ENCODE measurements at places on chromosomes 1 and 21.

DNA sequence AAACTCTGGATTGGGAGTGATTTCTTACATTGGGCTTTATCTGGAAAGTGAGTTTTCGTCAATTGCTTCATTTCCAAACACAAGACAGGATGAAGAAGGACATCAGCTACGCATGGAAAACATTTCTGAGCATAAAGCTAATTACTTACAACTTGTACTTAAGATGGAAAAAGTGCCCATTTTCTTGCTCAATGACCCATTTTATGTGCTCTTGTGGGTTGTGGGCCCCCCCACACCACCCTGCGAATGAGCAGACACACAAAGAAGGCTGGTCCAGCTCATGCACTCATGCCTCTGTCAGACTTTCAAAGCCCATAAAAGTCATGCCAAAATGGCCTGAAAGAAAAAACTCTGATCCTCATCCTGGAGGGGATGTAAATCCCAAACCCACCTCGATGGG, 663.0 kb downstream of the AJAP1 start:
- no peak for DNase-seq

DNA sequence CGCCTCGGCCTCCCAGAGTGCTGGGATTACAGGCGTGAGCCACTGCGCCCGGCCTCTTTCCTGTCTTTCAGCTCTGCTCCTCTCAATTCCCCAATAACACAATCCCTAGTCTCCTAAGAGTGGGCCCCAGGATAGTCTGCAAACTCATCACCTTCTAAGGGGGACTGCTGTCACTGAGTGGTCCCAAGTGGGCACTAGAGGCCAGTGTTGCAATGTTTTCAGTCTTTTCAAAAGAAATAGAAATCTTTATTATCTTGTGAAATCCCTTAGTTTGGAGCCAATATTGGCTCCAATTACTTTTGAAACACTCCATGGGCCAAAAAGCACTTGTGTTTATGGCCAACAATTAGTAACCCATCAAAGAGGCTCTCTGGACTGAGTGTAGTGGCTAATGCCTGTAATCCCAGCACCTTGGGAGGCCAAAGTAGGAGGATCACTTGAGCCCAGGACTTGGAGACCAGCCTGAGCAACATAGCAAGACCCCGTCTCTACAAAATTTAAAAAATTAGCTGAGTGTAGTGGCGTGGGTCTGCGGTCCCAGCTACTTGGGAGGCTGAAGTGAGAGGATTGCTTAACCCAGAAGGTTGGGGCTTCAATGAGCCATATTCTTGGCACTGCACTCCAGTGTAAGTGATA, 28.6 kb upstream of the ZNF697 start:
- DNase-seq: no peak

GRCh38 chr1:232137066-232137465, 492.9 kb downstream of the SIPA1L2 start:
- DNase-seq: no peak

DNA sequence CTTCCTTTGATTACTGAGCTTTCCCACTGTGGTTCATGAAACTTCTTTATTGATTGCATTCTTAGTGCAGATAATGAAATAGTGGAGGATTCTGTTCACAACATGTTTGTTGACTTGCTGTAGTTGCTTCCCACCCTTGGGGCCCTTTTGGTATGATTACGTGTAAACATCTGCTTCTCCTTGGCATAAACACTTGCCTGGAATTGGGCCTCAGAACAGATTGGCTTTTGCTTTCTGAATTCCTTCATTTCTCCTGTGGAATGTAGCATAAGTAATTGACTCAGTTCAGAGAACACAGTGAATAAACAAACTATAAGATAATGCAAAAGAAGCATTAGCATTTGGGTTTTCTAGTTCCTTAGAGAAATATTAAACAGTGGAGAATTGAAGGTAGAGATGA, 59.5 kb upstream of the LAMC2 start:
- DNase-seq: no peak

DNA sequence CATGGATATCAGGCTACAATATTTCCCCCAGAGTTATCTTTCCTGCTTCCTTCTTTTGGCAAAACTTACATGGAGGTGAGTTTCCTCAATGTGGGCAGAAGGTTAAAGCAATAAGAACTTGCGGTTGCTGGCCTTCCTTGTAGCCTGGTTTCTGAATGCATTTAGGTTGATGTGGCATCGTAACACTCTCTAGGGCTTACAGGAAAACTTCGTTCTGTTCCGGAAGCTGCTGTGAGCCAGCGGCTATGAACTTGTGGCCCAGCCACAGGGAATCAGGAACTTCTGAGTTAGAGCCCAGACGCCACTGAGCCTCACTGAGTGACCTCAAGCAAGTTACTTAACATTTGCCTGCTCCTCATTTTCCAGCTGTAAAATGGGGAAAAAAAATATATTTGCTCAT, 623.4 kb upstream of the ADAMTS5 start:
- no peak for DNase-seq

DNA sequence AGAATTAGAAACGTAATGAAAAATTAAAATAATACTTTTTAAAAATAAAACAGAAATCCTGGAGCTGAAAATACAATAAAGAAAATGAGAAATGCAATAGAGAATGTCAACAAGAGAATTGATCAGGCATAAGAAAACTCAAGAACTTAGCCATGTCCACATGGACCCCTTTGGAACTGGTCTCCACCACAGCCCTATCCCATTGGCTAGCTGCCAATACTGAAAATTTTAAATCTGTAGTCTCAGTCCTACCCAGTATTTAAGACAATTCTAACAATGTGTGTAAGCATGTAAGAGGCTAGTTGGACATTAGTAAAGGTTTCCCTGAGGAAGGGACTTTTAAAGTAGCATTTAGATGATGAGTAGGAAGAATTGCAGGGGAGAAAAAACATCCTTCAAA, 25.8 kb upstream of the RRP15 start:
- DNase-seq: no peak

- no peak for DNase-seq
Observed at GRCh38 chr21:20627594-20627993, 370.6 kb upstream of the NCAM2 start.

- DNase-seq: no peak
Observed at GRCh38 chr1:5678759-5679158, 313.5 kb downstream of the NPHP4 start.

DNA sequence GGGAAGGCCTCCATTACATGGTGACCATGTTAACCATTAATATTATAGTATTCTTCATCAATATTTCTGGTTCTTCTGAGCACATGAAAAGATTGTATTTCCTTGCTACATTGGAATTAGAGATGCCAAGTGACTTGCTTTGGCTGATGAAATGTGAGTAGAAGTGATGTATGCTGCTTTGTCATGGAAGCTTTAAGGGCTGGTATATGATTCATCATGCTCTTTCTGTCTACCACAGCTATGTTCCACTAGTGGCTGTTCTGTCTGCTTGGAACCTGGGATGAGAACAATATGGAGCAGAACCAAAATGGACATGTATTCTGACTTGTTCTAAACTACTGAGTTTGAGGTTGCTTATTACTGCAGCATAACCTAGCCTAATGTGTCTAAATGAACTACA, 163.3 kb downstream of the TM2D1 start:
- no peak for DNase-seq

- no peak for DNase-seq
Observed at GRCh38 chr1:154334079-154335024, 9.0 kb downstream of the ATP8B2 start.

DNA sequence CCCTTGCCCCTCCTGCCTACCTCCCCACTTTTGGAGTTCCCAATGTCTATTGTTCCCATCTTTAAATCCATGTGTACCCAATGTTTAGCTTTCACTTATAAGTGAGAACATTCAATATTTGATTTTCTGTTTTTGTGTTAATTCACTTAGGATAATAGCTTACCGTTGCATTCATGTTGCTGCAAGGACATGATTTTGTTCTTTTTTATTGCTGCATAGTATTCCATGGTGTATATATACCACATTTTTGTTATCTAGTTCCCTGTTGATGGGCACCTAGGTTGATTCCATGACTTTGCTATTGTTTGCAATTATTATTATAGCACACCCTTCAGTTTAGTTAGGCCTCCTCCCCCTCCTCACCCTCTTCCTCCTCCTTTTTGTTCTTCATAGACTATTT, 33.5 kb upstream of the ADAR start:
- DNase-seq: no peak

GRCh38 chr1:103517380-103518047, 8.0 kb upstream of the RNPC3 start:
- DNase-seq: no peak
